ENCODE measurements at places on chromosomes 6 and 20.

DNA sequence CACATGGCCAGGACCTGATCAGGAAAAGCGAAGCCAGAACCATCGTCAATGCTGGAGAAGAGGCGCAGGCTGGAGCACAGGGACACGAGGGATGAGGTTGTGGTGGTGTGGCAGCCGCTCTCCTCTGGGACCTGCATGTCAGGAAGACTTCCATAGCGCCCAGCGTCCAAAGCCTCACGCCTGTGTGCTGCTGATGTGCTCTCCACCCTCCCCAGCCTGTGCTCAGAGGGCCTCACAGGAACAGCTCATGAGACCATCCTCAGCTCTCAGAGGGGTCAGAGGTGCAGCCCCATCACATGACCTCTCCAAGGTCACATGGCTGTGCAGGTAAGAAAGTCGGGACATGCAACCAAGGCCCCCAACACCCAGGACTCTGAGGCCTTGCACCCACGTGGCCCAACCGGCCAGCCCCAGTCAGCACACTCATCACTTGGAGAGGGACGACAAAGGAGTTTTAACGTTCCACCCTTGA is 84.4 kb downstream of the NINL start:
- DNase-seq, result no peak

GRCh38 chr6:143236151-143236798 is 175.6 kb downstream of the AIG1 start:
- no peak for DNase-seq

GRCh38 chr6:30206152-30206551 is 7.1 kb downstream of the TRIM26 start:
- no peak for DNase-seq

GRCh38 chr6:148789948-148790347 is 43.1 kb downstream of the UST start:
- no peak for DNase-seq

- no peak for DNase-seq
These were observed 72.9 kb downstream of the TOX2 start for GRCh38 chr20:43987531-43987930.

DNA sequence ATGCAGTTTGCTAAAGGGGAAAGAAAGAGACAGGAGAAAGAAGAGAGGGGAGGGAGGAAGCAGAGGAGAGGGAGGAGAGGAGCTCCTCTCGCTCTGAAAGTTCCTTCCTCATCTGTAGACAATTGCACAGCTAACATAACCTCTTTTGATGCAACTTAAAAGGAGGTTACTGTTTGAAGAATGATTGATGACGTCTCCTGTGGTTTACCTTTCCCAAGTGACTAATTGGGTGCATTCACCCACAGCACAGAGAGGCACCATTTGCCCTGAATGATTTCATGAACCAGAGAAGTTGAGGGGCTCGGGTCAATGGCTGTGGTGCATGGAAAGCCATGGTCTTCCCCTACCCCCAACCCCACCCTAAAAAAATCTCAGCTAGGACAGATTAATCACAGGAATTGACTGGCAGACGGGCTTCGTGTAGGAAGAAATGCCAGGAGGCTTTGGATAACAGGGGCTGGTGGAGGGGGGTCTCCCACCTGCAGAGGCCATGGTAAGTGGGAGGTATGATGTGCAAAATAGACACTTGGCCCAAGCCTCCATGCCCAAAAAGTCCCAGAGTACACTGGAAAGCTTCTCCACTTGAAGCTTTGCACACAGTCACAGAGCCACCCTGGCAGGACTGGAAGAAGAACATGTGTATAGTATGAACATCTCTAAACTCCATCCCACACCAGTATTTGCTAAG is 213.7 kb downstream of the ANKRD60 start:
- DNase-seq, result no peak

DNA sequence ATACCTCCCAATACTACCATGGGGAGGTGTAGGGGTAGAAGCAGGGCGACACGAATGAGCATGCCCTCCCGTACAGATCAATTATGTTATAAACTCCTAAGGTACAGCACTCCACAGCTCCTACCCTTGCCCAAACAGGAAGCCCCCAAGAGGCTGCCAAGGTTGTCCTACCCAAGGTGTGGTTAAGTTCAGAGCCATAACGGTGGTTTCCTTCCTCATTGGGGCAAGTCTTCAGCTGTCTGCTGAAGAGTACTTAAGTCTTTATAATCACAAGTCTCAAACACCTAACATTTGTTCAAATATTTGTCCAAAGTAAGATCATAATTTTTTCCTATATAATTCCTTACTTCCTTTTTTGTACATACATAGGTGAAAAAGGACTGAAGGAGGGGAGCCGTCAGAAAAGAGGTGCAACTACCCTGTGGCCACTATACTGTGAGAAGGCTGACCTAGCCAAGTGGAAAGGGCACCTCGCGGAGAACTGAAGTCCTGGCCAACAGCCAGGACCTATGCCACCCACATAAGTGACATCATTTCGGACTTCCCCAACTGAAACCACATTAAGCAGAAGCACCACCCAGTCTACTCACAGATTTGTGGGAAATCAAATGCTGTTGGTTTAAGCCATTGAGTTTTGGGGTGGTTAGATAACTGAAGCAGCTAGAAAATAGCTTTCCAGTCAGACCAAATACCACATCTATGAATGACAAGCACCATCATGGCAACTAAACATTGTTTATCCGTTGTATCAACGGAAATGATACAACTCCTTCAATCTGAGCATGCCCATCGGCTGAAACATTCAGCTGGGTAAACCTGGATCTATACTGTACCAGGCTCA is 2.9 kb upstream of the RAB22A start:
- DNase-seq, result no peak

DNA sequence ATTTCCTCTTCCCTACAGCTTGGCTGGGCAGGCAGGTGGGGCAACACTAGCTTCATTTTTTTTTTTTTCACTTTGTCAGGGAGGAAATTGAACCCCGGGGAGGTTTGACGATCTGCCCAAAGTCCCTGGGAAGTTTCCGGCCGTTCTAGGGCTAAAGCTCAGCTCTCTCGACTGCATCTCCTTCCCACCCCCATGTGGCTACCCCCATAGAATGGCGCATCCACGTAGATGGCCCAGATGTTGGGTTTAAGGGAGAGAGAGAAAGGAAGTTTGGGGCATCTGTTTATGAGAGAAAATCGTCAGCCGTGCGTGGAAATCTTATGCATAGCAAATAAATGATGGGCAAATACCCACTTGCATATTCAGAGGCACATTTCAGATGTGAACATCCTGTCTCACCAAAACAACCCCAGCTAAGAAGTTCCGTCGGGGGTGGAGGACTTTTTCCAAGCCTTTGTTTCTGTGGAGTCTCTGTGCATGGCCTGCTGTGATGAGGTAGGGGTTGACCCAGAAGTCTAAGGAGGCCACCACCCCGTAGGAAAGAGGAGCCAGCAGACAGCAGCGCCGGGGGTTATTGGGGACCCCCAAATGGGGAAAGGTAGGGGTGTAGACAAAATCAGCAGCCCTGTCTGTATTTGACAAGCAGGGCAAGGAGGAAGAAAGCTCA is 40.5 kb upstream of the ZNF831 start:
- DNase-seq, result no peak

DNA sequence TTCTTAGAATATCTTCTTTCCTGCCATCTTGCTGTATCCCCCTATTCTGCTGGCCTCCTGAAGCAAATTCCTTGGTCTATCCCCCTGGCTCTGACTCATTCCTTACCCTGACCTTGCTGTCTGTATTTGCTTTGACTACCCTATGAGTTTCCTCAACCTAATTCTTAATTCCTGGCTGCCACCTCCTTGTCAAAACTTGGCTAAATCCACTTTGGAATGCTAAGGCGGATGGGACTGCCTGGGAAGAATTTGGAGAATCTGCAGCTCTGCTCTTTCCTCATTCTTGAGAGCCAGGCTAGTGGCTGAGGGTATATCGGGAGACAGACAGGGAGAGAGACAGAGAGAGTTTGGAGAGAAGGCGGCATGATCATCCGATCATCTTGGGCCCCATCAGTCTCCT is 24.4 kb downstream of the CAP2 start:
- no peak for DNase-seq

DNA sequence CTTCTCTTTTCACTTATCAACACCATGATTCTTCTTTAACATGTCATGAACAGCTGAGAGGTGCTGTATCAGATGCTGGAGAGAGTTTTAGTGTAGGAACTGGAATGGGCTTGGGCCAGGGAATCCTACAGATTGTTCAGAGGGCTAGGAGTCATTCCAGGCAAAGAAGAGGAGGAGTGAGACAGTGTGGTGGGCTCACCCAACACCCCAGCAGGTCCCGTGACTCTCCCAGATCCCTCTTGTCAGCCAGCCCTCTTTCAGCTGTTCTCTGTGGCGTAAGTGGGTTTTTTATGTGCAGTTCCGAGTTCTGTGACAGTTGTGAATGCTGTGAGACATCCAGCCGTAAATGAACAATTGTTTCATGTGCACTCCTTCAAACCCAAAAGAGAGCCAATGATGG is 31.4 kb upstream of the CEP162 start:
- no peak for DNase-seq

GRCh38 chr6:84522135-84522549 is 242.3 kb downstream of the TBX18 start:
- DNase-seq, result no peak

DNA sequence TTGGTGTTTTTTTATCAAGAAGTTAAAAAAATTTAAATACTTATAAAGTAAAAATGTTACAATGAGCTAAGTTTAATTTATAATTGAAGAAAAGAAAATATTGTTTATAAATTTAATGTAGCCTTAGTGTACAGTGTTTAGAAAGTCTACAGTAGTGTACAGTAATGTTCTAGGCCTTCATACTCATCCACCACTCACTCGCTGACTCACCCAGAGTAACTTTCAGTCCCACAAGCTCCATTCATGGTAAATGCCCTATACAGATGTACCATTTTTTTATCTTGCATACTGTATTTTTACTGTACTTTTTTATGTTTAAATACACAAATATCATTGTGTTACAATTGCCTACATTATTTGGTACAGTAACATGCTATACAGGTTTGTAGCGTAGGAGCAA is 26.0 kb downstream of the HTR1E start:
- no peak for DNase-seq

DNA sequence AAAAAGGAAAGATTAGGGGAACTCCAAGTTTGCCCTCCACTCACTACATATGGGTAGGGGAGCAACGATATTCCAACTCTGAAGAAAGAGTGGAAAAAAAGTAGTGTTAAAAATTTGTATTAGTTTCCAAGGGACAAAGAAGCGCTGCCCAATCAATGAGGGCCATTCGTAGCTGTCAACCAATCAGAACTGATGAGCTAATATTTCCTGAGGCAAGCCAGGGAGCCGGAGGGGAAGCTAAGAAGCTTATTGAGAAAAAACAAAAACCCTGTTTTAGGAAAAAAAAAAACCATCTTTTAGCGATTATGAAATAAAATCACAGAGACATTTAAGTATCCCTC is 59.5 kb downstream of the TRIM38 start:
- DNase-seq, result peak; percentile 62

GRCh38 chr6:53306819-53307347 is 41.9 kb downstream of the ELOVL5 start:
- DNase-seq, result no peak

- no peak for DNase-seq
These were observed 151.3 kb downstream of the RALGAPA2 start for GRCh38 chr20:20561172-20561571.

DNA sequence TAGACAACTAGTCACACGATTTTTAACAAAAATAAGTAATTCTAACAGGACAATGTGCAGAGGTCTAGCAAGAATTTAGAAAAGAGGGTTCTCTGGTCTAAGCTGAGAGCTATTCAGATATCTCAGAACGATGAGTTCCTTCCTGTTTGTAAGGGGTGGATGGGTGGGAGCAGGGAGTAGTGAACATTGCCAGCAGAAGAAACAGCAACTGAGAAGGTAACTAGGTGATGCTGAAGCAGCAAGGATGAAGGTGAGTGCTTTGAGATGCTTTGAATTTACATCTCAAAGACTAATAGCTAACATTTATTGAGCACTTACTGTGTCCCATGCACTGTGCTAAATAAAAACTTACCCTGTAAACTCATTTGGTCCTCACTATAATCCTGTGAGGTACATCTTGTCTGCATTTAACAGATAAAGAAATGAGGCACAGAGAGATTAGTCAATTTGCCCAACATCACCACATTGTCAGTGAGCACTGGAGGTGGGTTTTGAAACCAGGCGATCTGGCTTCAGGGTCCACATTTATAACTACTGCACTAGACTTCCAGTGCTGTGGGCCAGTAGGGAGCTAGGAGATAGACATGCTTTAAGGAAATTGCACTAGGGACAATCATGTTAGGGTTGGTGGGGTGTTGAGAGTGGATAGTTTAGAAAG is 15.7 kb downstream of the BRD2 start:
- DNase-seq, result no peak

- no peak for DNase-seq
These were observed 6.2 kb upstream of the DDX43 start for GRCh38 chr6:73388433-73388799.

GRCh38 chr6:19812512-19813119 is 24.6 kb upstream of the ID4 start:
- DNase-seq, result no peak

GRCh38 chr6:131581523-131581922 is 8.5 kb downstream of the ARG1 start:
- no peak for DNase-seq

DNA sequence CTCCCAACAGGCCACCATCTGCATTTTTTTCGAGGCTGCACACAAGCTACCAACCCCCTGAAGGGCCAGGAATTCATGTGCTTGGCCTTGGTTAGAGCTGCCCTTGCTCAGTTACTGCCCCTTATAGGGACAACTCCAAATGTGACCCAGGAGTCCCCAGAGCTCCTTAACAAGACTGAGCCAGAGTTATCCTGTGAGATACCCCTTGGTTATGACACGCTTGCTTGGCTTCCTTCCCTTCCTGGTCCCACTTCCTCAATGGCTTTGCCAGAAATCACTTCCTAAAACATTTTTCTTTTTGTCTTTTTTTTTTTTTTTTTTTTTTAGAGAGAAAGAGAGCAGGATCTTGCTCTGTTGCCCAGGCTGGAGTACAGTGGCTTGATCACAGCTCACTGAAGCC is 8.9 kb downstream of the TREM1 start:
- DNase-seq, result no peak

DNA sequence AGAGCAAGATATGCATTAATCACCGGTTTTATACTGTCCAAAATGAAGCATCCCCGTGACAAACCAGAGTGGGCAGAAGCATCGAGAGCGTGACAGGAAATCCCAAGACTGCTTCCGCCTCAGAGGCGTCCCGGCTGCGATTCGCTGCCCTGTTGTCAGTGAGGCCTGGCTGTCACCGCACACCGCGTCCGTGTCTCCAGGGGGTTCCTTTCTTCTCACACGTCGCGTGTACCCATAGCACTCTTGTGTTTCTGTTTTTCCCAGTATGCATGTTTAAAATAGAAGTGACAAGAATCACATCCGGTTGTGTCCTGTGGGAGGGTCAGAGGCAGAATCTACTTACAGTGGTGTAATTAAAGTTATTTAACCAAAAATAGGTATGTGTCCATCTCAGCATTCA is 8.3 kb upstream of the ADRM1 start:
- no peak for DNase-seq

All from dorsolateral prefrontal cortex (tissue), 122 donors.